ENCODE measurements at places on chromosomes 2 and 18.

GRCh38 chr2:196224756-196225155 is 53.4 kb upstream of the STK17B start:
- DNase-seq = no peak

- no peak for DNase-seq
Observed at GRCh38 chr18:25299426-25300300, 52.3 kb downstream of the ZNF521 start.

GRCh38 chr2:41621563-41621962 is 426.3 kb upstream of the PKDCC start:
- no peak for DNase-seq

DNA sequence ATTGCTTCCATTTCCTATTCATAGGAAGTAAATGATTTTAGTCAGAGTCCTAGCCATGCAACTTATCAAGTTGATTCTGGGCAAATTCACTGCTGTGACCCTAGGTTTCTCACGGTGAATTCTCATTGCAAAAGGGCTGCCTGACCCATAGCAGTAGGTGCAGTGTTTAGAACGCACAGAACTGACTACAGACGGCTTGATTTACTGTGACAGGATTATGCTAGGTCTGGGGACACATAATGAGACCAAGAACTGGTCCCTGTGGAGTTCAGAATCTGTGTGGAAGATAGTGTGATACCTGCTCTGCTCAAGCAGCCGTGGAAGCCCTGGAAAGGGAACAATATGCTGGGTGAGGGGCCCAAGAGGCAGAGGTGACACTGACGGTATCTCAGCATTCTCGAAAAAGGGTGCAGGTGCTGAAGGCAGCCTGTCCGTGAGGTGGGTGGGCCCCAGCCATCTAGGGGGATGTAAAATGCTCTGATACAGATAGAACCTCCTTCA is 46.4 kb downstream of the ABCG8 start:
- no peak for DNase-seq

- no peak for DNase-seq
Observed at GRCh38 chr2:97774425-97774824, 61.0 kb downstream of the ZAP70 start.

DNA sequence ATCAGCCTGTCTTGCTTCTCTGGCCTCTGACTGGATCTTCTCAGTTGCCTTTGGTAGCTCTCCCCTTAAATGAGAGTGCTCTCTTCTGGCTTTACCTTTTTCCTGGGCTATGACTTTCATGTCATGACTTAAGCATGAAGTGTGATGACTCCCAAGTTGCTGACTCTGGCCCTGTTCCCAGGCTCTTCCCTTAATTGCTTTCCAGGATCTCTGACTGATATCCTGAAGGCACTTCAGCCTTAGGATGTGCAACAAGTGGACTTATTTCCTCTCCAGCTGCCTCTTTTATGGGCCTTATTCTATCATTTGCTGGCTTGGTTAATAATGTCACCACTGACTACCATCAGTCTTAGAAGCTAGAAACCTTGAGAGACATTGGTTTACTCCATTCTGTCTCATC is 17.4 kb downstream of the SEMA4F start:
- no peak for DNase-seq

DNA sequence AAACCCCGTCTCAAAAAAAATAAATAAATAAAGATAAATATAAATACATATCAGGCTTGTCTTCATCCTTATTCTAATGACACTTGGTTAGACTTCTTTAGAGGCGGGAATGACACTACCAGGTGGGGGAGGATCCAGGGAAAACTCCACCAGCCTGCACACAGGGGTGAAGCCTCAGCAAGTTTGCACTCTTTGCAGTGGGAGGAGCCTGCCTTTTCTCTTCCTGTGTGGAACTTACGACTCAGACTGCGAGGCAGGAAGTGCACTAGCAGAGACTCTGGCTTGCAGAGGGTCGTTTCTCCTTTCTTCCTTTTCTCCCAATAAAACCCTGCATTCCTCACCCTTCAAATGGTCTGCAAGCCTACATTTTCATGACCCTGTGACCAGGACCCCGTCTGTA is 153.6 kb upstream of the CBLN2 start:
- no peak for DNase-seq

- DNase-seq = no peak
Observed at GRCh38 chr2:68537809-68538208, 70.4 kb downstream of the APLF start.

DNA sequence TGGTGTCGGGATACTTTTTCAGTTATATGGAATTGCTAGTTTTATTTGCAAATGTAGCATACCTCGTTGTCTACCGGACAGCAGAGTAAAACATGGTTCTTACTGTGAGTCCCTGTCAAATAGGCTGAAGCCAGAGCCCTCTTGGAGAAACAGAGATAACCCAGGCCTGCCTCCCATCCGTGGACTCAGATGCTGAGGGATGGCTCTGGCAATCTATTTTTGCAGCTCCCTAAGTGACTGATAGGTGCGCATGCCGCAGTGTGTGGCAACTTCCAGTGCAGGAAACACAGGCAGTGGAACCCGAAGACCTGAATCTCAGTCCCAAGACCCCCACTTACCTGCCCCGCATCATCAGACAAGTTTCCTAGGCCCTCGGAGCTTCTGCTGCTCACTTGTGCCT is 33.6 kb downstream of the STEAP3 start:
- DNase-seq = no peak

GRCh38 chr2:230319211-230319862 is 7.7 kb upstream of the SP140L start:
- DNase-seq = peak; percentile 53

DNA sequence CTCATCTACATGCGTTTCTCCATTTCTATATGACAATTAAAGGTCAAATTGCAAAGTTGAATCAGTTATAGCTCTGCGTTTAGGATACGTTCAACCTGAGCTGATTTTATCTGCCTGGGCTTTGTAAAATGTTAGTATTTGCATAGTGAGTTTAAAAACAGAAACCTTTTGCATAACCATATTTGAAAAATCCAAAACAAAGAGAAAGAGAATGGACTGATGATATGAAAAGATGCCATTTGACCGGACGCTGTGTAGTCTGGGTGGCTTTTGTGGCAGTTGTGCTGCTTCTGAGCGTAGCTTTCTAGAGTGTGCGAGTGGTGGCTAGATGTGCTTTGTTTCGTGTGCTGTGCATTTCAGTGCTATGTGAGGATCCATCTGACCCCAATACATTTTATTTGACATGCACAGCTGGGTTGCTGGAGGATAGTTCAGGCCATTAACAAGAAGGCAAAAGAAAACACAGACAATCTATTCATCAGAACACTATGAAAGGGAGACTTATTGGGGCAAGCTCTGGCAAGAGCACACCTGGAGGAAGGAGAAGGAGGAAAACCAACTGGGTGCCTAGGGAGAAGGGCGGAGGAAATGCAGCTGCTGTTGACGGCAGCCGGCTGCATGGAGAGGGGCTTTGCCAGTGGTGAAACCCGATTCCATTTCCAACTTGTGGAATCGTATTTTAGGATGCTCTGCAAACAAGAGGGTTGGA is 126.8 kb downstream of the ACOXL start:
- no peak for DNase-seq

DNA sequence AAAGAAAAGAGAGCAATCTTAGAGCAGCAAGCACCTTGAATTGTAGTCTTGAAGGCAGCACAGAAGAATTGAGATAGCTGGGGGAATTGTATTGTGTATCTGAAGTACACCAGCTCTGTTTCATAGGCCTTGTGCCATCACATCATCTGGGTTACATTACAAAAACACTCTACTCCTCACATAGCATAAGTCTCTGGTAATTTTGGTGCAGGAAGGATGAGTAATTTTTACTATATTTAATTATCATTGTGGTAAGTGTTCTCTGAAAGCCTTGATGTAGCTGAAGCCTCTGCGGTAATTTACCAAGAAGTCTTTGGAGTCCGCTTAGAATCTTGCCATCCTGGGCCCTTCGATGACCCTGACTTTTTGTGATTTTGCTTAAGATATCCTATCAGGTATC is 291.1 kb downstream of the ARHGAP15 start:
- DNase-seq = no peak

DNA sequence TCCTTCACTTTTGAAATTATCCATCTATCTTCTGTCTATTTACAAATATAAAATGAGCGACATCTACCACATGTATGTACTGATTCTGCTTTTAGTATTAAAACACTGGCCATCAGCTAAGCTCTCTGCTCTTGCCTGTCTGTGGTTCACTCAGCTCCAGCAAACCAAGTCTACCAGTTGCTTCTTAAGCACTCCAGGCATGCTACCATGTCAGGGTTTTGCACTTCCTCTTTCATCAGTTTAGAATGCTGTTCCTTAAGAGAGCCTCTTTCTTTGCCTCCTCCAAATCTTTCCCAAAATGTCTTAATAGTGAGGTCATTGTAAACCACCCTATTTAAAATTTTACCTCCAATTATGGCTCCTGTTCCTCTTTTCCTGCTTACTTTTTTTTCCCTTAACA is 59.5 kb downstream of the SCN3A start:
- no peak for DNase-seq

DNA sequence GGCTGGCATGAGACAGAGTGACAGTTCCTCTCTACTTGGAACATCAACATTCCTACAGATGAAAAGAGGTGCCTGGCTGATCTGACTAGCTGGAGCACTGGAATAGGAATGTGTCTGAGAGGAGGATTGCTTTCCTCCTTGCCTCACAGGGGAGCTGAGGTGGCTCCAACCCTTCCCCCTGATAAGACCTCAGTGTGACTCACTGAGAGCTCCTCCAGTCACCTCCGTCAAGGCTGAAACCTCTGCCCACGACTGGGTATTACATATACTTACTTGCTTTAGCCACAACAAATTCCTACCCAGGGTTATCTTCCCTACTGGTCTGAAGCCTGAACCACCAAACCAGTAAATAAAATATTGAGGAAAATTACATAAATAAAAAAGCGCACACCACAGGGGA is 342.7 kb upstream of the REG3G start:
- no peak for DNase-seq

DNA sequence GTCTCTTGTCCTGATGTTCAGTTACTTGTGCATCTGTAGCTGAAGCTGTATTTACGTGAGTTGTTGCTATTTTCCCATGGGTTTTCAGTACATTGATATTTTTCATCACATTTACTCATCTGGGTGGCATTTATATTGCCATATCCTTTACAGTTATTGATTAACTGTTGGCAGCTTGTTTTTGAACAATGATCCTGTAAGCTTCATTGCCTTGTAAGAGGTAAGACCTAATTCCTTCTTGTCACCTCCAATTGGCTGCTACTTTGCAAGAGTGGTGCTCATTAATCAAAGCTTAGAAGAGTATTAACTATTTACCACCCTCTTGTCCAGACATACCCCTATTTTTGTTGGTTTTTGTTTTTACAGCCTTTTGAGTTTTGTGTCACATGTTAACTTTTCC is 74.8 kb downstream of the COA5 start:
- no peak for DNase-seq

DNA sequence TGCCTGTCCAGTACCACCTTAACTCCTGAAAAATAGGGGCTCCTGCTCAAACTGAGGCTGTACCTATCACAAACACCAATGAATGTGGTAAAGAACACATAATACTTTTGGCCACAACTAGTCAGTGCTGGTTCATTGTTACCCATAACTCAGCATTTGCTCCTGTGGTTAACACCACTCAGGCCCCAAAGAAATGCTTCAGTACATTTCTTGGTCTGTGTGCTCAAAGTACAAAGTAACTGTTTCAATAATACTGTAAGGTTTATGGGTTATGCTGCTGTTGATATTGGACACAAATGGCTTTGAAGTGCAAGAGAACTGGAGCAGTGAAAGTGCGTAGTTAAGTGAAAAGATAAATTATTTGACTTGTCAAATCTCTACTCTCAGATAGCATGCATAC is 95.0 kb upstream of the TACR1 start:
- no peak for DNase-seq

DNA sequence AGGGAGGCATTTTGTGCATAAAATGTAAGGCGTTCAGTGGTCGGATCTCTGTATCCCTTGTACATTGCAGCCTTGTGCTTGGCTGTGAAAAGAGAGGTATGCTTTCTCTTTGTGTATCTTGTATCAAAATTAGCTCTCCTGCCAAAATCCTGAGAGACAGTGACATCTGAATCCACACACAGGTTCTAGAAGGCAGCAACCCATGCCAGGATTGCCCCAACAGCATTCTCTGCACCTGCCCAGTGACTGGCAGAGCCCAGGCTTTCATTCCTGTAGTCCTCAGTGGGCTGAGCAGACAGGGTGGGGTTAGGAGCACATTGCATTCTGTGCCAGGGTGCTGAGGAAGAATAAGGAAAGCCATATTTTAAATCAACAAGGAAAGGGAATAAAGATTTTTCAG is 740.3 kb upstream of the RAB6C start:
- no peak for DNase-seq

DNA sequence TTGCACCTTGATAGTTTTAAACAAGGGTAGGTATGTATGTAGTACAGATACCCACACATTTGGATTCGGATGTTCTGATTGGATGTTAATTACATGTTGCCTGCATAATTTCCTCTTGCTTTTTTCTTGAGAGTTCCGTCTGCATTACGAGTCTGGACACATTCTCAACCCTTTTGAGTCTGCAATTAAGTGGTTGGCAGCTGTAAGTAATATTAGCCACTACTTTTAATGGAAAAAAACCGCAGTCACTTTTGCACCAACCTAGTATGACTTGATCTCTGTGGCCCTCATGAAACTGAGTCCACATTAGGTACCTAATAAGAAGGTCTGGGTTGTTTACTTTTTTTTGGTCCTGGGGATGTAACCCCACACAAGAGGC is 217.3 kb downstream of the VAPA start:
- DNase-seq = no peak

GRCh38 chr2:169131587-169132512 is 62.5 kb downstream of the DHRS9 start:
- no peak for DNase-seq

DNA sequence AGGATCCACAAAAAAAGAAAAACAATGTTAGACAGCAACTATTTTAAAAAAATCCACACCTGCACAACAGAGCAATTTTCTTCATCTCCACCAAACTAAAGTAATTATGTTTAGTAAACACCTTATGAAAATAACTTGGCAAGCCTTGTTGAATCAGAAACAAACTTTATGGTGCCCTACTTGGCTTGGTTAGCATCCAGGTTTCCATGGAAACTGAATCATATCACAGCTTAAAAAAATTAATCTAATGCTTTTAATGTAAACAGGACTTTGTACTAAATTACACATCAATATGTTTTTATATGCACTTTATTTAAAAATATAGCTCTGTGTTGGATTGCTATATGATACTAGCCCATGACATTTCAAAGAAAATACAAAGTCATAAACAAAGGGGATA is 1882.4 kb downstream of the SUCLG1 start:
- no peak for DNase-seq

DNA sequence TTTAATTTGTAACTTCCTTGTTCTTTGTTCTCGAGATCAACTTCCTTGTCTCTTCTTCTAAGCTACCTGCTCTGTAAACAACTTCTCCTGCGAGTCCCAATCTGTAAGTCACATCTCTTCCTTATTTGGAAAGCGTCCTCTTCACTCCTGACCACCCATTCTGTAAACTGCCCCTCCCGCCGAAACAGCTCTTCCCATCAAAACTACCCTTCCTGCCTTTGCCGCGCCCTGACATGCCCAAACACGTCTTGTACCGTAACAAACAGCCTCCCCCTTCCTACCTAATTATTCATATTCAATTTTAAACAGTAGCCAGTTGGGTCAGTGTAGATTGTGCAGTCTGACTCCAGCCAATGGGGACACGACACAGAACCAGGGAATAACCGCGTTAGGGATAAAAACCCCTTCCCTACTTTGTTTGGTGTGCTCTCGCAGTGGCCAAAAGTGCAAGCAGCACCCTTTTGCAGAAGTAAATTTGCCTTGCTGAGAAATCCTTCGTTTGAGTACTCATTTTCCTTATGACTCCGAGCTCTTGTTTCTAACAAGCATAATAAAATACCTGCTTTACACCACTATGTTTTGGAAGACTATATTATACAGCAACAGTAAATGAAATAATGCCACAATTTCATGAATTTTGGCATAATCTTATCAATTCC is 39.8 kb downstream of the PIAS2 start:
- DNase-seq = no peak

Measured in stimulated activated CD8-positive, alpha-beta memory T cell treated with anti-CD3 and anti-CD28 coated beads, Interleukin-12 subunit alpha, Interleukin-12 subunit beta, amount 100 ng/mL, for 1 hour (primary cell).